ENCODE measurements at places on chromosomes 11 and 22.

DNA sequence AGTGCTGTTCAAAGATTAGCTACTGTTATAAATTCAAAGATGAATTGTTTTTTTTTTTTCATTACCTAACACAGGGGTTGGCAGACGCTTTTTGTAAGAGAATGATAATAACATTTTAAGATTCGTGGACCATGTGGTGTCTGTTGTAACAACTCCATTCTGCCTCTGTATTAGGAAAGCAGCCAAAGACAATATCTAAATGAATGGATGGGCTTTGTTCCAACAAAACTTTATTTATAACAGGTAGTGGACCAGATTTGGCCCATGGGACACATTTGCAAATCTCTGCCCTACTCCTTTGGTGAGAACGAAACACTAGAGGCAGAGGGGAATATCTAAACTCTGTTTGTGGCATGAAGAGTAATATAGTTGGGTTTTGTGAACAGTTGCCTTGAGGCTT is 83.6 kb upstream of the BLID start:
- no peak for DNase-seq

DNA sequence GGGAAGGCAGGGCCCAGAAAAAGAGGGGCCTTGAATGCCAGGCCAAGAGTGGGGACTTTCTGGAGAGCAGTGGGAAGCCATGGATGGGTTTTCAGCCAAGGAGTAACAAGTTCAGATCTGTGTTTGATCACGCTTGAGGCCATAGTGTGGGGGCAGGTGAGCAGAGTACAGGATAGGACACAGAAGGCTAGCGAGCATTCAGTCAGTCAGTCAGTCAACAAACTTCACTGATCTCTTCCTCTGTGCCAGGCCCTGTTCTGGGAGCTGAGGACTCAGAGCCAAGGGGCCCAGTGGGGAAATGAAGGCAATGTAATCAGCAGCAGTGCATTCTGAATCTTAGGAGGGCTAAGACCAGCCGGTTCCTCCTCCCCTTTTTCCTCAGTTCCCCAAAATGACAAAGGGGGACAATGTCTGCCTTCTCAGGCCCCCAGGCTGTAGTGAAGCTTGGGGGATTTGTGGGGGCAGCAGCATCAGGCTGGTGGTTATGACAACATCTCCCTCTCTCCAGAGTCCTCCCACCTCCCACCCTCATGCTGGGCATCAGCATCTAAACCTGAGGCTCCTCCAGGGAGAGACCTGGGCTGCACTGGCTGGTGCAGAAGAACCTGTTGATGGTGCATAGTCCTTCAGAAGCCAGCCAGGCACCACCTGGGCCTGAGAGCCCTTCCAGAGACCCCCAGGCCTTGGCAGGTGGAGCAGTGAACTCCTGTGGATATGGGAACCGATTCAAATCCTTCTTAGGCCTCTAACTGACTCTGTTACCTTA is 42.9 kb upstream of the TPBGL start:
- DNase-seq, result no peak

- no peak for DNase-seq
Measured at GRCh38 chr11:73475549-73476095, 99.4 kb downstream of the RELT start.

DNA sequence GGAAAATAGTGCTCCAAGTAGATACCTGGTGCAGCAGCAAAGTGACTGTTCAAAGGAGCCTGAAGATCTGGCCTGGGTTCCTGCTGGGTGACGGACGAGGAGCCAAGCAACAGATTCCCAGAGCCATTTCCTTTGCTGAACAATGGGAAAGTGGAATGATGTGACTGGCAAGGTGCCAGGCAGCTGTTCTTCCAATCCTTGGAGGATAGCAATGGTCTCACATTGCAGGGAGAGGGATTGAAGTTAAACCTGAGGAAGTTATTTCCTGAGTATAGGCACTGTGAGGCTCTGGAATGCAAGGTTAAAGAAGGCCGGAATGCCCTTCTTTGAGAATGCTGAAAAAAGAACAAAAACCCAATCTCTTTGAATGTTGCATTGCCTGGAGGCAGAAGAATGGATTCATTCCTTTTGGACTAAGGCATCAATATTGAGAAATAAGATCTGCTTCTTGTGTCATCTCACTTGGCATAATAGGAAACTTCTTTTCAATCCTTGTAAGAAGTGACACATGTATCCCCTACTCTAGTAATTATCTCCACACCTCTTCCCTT is 223.8 kb downstream of the BLID start:
- no peak for DNase-seq

DNA sequence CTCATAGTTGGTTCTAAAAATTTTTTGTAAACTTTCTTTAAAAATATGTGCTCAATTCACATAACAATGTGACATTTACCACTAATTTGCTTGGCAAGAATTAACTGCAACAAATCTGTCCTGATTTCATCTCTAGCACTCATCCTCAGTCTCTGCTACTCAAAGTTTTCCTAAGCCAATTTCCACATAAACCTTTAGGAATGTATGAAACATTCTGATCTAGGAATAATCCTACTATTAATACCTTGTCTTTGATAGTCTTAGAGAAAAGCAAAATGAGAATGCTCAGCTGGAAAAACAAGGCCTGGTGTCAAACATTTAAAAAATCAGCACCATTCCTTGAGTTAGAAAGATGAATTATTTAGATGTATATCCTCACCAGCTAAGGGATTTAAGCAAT is 114.3 kb downstream of the CD44 start:
- DNase-seq, result no peak

DNA sequence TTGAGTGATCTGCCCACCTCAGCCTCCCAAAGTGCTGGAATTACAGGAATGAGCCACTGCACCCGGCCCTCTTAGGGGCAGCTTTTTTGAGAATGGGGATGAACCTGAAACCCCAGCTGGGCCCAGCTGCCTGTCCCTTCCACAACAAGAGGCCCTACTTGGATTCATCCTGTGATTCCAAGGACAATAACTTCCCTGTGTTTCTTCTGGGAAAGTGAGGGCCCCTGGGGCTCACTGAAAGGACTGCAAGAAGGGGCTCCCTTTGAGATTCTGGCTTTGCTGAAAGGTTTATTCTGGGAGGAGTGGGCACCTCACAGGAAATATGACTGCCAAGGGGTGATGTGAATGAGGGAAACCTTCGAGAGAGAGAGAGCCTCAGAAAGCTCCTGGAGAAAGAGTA is 12.3 kb upstream of the GNAZ start:
- no peak for DNase-seq

DNA sequence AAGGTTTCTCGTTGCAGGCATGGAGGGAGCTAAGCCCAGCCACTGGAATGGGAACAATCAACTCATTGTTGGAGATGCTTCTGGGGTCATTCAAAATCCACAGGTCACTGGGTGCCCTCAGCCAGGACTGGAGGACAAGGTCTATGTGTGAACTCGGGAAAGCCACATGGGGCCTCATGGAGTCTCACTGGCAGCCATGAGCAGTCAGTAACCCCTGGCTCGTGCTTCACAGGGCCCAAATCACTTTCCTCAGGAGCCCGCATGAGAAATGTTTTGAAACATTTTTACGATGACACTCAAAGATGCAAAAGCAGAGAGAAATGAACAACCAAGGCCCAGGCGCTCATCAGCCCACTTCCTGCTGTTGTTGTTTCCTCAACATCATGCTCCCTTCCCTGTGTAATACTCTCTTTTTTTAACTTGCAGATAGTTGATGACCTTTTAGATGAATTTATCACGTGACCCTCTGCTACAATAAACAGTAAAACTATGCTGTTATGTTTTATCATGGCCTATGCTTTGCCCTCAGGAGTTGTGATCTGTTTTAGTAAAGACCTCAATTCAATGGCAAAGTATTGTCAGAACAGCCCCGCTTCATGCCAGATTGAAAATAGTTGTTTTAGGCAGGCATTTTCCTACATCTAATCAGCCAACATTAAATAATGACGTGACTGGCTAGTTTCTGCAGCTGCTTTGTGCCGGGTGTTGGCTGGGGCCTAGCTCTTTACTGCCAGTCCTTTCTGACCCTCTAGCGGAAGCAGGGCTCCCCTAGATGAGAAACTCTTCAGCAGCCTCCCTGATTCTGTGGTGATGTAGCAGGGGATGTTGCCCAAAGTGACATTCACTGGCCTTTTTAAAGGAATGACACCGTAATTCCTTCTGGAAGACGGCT is 39.7 kb downstream of the ADAMTS15 start:
- no peak for DNase-seq

DNA sequence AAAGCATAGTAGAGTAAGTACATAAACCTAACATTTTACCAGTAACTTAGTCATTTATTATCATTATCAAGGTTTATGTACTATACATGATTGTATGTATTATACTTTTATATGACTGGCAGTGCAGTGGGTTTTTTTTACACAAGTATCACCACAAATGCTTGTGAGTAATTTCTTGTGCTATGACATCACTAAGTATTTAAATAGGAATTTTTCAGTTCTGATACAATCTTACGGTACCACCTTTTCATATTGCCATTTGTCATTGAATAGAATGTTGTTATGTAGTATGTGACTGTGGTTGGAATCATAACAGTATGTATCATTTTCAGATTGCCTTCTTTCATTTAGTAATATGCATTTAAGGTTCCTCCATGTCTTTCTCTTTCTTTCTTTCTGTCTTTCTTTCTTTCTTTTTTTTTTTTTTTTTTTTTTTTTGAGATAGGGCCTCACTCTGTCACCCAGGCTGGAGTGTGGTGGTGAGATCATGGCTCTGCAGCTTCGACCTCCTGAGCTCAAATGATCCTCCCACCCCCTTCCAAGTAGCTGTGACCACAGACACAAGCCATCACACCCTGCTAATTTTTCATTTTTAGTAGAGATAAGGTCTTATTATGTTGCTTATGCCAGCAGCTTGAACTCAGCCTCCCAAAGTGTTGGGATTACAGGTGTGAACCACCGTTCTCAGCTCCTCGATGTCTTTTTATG is 18.6 kb downstream of the ATM start:
- DNase-seq, result no peak

DNA sequence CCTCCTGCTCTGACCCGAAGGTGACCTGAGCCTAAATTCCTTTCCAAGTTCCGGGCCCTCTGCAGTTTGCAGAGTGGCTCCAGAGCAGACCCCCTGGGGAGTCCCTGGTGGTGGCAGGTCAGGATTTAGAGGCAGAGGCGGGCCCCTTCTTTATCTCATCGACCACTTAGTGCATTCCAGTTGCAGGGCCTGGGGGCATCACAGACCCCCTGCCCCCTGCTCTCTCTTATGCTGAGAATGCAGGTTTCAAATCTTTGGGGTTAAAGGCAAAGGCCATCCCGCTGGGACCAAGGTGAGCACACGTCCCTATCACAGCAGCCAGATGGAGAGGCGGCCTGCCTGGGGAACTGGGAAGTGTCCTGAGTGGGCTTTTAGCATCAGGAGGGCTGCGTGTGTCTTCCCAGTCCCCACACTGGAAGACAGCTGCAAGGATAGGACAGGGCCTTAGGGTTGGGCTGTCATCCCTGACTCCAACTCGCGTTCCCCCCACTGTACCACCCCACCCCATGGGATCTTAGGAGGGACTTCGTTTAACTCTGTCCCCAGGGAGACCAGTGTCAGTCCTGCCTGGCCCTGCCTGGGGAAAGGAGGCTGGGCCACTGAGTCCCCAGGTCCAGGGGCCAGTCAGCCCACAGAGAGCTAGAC is 11.3 kb downstream of the DERL3 start:
- no peak for DNase-seq

GRCh38 chr11:114705280-114706024 is 27.1 kb downstream of the NXPE2 start:
- no peak for DNase-seq

DNA sequence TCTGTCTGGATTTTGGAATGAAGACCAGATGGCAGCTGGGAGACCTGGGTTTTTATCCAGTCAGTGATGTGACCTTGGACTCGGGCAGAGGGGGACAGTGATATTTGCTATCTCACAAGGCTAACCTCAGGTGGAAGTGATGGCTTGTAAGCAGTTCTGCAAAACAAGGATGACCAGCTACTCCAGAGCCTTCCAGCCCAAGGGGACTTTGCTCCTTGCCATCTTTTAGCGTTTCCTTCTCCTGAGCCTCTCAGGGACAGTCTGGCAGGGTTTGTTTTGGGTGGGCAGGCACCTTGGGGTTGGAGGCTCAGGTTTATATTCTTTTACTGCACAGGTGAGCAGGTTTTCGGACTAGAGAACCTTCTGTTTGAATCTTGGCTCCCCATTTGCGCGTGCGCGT is 9.5 kb upstream of the OSBP2 start:
- no peak for DNase-seq

DNA sequence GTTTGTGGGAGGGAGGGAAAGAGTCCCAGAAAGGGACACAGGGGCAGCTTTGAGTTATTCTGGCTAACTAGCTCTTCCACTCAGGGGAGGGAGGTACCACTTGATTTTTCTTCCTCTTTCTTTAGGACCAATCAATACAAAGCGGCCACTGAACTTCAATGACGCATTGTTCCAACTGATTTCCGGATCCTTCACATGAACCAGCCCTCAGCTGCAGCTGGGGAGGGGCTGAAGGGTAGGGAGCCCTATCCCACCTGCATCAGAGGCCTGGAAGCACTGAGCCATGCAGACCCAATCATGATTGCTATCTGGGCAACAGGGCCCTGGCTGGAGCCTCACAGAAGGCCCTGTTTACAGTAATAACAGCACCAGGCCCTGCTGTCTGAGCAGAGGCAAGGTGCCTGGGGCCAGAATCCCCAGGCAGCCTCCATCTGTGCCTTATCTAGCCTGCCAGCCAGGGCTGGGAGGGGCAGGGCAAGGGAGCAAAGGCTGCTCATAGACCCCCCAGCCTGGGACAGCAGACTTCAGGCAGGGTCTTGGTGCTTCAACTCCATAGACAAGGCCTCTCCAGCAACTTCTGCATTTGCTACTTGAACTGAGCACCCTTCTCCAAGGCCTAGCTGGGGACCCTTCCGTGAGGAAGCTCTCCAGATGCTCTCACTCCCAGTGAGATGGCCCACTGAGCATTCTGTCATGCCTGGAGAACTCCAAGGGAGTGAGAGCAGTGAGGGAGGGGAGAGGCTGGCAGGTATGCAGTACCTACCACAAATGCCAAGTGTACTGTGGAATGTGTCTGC is 22.5 kb downstream of the CLPB start:
- no peak for DNase-seq

GRCh38 chr11:86947541-86947940 is 7.7 kb downstream of the FZD4 start:
- DNase-seq, result no peak

GRCh38 chr11:111694851-111695250 is 71.3 kb downstream of the PPP2R1B start:
- no peak for DNase-seq

GRCh38 chr11:2298795-2299761 is 2.6 kb downstream of the C11orf21 start:
- no peak for DNase-seq

- no peak for DNase-seq
Measured at GRCh38 chr11:36131721-36132397, 157.4 kb downstream of the COMMD9 start.

- no peak for DNase-seq
Measured at GRCh38 chr22:20011123-20011992, 5.3 kb downstream of the ARVCF start.
